NCI-H1105 (cell line): ENCODE measurements at places on chromosomes 6 and 20.

GRCh38 chr6:101146389-101146788, 247.1 kb upstream of the GRIK2 start:
- no peak for DNase-seq

- DNase-seq = no peak
Measured at GRCh38 chr20:35301426-35301825, 9.2 kb upstream of the FAM83C start.

DNA sequence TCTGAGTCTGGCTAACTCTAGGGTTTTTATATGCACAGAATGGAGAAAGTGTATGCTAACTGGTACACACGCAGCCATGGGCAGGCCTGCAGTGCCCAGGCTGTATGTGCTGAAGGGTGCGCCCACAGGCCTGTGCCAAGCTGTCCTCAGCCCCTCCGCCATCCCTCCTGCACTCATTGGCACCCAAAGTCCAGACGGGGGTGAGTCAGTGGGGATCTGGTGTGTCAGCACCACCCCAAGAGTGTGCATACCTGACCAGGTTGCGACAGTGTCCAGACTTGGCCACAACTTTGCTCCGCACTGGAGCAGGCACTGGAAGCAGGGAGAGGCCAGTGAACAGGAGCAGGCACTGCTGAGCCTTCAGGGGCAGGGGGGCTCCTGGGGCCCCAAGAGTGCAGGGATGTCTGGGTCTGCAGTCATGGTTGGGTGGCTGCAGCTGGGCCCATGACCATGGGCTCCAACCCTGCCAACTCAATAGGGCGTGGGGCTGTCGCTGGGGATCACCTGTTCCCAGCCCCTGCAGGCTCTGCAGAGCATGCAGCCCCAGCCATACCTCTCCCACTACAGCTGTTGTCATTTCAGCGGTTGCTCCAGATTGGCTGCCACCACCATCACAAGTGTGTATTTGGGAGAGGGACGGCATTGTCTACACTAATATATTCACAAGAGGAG, 717.8 kb downstream of the EPHA7 start:
- no peak for DNase-seq

DNA sequence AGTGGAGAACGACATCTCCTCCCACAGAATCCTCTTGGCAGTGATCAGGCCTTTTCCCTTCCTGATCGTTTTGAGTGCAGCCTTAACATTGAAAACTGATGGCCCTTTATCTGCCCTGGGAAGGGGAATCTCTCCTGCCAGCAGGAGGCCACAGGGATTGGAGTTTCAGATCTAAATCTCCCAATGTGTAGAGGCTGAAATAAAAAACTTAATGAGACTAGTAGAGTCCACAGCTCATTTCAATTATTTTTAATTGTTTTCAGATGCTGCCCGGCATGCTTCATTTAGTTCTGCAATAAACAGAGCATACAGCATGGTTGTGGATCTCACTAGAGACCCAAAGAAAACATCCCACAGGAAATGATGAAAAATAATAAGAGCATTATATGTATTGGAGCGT, 662.2 kb upstream of the HS3ST5 start:
- no peak for DNase-seq

DNA sequence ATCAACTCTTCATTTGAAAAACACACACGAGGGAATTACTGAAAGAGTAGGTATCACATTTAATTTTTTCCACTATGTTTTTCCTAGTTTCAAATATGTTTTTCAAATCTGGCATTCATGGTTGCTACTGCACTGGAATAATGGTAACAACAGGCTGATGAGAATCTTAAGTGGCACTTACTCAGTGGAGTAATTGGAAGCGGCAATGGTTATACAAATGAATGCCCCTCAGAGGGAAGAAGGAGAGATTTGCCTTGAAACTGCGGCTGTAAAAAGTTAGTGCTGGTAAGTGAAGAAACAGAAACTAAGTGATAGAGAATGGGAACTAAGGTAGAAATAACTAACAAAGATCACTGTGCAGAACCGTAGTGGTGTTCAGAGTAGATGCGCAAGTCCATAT, 41.0 kb upstream of the PDE7B start:
- DNase-seq = no peak

DNA sequence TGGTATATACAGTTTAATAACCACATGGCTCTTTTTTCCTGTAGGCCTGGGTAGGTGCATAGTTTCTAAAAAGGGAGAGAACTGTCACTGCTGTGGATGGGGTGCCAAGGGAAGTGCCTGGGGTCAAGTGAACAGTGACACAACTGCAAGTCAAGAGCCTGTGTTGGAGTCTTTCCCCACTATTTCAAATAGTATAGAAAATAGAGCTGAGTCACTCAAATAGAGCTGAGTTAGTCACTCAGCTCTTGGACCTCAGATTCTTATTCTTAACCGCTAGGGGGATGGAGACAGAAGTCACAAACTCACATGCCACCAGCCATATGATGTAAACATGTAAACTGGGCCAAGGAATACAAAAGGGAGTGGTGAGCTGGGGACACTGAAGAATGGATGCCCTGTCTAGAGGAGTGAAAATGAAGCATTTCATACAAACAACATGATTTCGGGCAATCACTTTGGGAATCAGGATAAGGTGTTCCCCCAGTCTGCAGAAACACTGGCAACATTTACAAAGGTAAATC, 2.1 kb downstream of the NQO2 start:
- no peak for DNase-seq

- DNase-seq = no peak
Measured at GRCh38 chr20:14441201-14441600, 103.8 kb upstream of the FLRT3 start.

DNA sequence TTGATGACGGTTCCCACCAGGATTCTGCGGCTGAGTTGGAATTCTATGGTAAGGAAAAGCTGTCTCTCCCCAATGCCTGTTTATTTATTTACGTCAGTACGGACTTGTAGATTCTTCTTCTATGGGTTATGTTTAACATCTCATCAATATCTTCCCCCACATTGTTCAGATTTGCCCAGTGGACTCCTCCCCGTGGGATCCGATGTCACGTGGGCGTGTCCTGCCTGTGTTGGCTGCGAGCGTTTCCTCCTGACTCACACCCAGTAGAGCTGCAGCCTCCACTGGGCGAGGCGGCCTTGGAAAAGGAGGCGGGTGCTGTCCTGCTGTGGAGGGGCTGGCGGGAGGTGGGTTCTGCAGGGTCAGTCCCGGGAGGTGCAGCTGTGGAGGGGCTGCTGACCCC, 46.8 kb upstream of the SLCO4A1 start:
- DNase-seq = no peak

- DNase-seq = no peak
Measured at GRCh38 chr6:26597821-26598220, 1.1 kb downstream of the ABT1 start.

- DNase-seq = no peak
Measured at GRCh38 chr6:26195924-26196845, 109.0 kb downstream of the HFE start.

- no peak for DNase-seq
Measured at GRCh38 chr6:102994866-102995265, 1601.4 kb downstream of the GRIK2 start.

DNA sequence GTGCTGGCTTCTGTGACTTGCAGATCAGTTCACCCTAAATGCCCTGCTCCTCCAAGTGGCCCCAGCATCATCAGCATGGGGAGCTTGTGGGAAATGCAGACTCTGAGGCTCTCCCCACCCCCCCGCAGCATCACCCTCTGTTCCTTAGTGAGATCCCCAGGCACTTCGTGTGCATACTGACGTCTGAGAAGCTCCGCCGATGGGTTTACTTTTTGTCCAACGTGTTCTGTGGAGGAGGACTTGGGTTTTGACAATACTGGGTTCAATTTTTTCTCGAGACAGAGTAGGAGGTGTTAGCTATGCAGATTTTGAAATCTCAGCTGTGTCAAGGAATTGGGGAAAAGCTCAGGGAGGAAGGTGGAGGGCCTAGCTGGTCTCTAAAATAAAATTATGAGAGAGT, 38.3 kb upstream of the ZNF831 start:
- no peak for DNase-seq

DNA sequence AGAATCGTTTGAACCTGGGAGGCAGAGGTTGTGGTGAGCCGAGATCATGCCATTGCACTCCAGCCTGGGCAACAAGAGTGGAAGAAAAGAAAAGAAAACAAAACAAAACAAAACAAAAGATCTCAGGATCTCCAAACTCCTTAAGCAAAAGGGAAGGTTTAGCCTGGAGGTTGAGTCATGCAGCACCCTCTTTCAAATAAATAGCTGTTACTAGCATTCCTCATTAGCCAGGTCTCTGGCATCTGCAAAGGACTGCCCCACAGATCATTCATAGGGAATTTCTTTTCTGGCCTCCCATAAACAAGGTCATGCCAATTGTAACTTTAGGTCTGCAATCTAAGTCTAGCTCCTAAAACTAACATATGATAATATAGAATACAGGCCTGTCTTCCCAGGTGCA, 37.2 kb downstream of the EDN1 start:
- DNase-seq = no peak

GRCh38 chr6:52640170-52640569, 30.7 kb upstream of the TMEM14A start:
- peak; percentile 25 for DNase-seq

DNA sequence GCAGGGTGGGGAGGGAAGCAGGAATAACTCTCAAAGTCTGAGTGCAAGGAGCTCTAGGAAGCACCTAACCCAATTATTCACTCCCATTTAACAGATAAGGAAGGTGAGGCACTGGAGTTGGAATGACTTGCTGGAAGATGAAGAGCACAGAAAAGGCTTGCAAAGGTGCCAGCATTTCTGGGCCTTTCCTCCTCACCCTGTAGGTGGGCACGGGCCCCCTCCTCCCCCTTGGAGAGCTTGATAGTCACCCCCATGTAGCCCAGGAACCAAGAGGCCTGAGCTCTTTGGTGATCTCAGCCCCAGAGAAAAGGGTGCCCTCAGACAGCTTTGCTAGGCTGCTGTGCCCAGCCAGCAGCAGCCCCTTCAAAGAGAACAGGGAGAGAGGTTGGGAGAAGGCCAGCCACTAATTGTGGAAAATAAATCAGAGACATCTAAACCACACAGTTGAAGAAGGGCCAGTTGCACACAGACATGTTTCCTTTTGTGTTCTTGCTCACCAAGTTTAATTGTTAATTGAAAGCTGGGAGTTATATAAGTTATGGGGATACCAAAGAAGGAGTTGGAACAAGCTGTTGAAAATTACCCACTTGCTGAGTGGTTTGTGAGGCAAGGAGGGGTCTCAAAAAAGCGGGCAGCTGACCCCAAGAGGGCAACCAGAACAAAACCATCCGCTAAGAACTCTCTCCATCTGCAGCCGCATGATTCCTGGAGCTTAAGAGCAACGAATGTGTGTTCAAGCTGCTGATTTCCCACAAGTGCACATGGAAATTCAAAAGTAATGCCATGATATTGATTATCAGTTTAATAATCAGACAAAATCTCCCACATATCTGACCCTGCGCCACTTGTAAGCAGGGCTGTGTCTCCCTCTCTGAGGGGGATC, 77.0 kb downstream of the MRPL14 start:
- DNase-seq = no peak

GRCh38 chr6:854406-855118, 161.6 kb upstream of the EXOC2 start:
- DNase-seq = no peak

DNA sequence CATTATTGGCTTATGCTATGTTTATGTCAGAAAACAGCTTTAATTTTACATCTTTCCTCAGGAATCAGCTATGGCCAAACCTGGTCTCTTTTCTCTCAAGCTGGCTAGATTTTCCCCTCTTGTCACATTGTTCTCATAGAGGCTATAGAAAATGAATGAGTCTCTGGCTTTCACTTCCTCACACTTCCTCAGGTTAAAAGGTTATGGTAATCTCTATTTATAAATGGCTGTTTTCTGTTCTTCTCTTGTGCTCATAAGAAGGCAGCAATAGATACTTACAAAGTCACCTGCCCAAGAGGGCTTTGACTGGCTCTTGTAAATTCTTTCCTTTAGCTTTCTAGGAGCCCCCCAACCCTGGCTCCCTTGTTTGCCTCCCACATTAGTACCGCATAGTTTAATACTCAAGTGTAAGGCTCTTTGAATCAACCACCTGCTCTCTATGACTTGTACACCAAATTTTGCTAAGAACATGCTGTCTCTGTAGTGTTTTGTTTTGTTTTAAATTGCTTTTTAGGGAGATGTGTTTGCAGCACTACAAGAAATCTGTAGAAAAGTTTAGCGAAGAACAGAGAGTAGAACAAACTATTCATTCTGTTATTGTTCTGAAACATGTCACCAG, 897.4 kb upstream of the CITED2 start:
- no peak for DNase-seq

DNA sequence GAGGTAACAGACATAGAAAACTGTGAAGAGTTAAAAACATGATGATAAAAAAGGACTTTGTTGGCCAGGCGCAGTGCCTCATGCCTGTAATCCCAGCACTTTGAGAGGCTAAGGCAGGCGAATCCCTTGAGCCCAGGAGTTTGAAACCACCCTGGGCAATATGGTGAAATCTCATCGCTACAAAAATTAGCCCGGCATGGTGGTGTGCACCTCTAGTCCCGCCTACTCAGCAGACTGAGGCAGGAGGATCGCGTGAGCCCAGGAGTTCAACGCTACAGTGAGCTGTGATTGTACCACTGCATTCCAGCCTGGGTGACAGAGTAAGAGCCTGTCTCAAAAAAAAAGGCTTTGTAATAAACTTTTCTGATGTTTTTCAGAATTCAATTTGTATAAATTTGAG, 60.1 kb downstream of the GFOD1 start:
- DNase-seq = no peak

GRCh38 chr6:79705456-79705995, 74.4 kb downstream of the SH3BGRL2 start:
- DNase-seq = no peak

- DNase-seq = no peak
Measured at GRCh38 chr6:110439356-110439755, 24.0 kb upstream of the DDO start.

DNA sequence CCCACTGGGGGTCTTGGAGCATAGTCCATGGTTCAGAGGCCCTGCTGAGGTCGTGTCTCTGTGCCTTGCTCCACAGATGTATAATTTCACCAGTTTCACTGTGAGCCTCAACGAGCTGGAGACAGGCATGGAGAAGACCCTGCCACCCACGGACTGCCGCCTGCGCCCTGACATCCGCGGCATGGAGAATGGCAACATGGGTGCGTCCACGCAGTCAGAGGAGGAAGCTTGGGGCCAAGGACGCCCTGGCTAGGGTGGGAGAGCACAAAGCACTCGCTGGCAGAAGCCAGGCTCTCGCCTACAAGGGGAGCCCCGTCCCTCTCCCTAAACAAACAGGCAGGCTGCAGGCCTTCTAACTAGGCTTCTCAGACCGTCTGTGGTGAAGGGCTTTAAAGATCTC, 13.7 kb upstream of the ADRM1 start:
- no peak for DNase-seq

- DNase-seq = no peak
Measured at GRCh38 chr6:138235693-138236092, 17.4 kb upstream of the PBOV1 start.

DNA sequence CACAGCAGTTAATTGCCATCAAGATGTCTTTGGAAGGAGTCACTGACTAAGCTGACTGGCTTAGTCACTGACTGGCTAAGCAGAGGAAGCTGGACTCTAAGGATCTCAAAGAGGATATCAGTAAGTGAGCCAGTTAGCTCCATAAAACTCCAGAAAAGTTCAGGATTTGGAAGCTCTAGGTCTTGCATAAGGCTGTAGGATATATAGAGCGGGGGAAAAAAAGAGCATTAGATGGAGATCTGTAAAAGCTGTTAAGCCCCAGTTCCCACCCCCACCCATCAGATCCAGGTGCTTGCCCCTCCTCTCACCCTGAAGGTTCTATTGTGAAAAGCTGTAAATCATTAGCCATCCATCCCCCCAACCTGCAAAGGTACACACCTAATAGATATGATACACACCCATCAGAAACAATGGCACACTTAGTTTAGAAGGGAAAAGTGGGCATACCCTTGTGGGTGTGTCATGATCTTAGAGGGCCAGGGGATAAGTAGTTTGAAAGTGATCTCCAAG, 32.2 kb downstream of the CARMIL1 start:
- DNase-seq = no peak
